ENCODE measurements at places on chromosomes 12 and 14. TPM values are rescaled to one million over a fixed set of nuclear protein-coding genes. Genes with fewer than 3 reads are reported as not detected.
A peak's percentile ranks its signal among the peaks of the same experiment; 100 is the strongest.

DNA sequence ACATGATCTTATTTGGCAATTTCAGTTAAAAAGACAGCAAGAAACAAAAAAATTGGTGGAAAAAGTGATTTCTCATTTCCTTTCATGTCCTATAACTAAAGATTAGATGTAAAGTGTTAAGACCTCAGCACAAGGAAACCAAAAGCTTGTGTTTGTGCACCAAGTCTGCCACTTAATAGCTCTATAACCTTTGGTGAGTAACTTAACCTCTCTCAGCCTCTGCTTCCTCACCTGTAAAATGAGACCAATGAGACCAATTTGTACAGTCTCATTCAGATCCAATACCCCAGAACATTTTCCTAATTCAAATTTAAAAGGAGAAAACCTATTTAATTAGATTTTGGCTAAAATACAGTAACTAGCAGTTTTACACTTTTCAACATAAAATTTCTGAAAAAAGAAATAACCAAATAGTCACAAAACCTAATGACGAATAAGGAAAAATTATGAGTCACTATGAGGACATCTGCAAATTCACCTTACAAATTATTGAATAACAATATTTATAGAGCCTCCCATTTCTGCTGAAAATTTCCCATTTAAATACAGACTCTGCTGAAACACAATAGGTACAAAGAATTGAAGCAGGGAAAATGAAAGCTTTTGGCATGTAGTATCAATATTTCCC lies 71.1 kb downstream of the EPS8 start:
- no peak overlapping the region for H3K27ac ChIP-seq
- H3K4me3 ChIP-seq: no peak overlapping the region
- no peaks in the 10 kb centered on the region for H3K36me3 ChIP-seq
- H3K4me1 ChIP-seq: no peaks in the 10 kb centered on the region
- H3K27me3 ChIP-seq: no peaks in the 10 kb centered on the region

NGB gene
- polyA plus RNA-seq: 0.60 TPM

DNA sequence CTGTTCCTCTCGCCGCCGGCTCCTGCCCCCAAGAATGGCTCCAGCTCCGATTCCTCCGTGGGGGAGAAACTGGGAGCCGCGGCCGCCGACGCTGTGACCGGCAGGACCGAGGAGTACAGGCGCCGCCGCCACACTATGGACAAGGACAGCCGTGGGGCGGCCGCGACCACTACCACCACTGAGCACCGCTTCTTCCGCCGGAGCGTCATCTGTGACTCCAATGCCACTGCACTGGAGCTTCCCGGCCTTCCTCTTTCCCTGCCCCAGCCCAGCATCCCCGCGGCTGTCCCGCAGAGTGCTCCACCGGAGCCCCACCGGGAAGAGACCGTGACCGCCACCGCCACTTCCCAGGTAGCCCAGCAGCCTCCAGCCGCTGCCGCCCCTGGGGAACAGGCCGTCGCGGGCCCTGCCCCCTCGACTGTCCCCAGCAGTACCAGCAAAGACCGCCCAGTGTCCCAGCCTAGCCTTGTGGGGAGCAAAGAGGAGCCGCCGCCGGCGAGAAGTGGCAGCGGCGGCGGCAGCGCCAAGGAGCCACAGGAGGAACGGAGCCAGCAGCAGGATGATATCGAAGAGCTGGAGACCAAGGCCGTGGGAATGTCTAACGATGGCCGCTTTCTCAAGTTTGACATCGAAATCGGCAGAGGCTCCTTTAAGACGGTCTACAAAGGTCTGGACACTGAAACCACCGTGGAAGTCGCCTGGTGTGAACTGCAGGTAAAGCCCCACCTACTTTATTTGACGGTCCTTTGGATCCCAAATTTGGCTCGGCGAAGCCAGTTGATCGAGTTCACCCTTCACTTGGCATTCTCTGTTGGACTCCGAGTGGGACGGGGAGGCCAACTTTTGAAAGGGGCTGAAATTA lies 1.5 kb downstream of the WNK1 start:
- DNase-seq: no peak
- peaks cover 4% of the 10 kb centered on the region for H3K4me1 ChIP-seq
- peak overlapping the region; percentile 79 for H3K4me3 ChIP-seq
- H3K27ac ChIP-seq: no peak overlapping the region
- H3K27me3 ChIP-seq: no peaks in the 10 kb centered on the region
- H3K36me3 ChIP-seq: no peaks in the 10 kb centered on the region

ZFHX2 gene
- polyA plus RNA-seq: 2.7 TPM

DNA sequence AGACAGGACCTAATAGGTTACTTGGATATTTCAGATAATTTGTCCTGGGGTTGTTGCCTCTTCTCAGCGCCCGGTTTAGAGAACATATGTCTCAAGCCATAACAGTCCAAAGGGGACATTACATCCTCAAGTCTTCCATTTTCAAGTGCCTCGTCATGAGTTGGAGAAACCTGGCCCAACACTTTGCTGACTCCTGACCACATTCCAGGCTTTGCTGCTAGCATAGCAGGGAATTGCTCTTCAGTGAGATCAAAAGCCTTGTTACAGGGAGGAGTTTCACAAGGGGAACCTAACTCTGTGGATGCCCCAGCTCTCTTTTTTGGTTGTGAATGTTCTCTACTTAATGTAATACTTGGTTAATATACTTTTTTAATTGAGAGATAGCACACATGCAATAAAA lies 8.2 kb upstream of the MMP19 start:
- H3K27me3 ChIP-seq: no peaks in the 10 kb centered on the region
- H3K4me3 ChIP-seq: no peak overlapping the region
- H3K36me3 ChIP-seq: no peaks in the 10 kb centered on the region
- no peak for DNase-seq

GRCh38 chr12:69415471-69416275 lies 54.5 kb upstream of the FRS2 start:
- no peaks in the 10 kb centered on the region for H3K27me3 ChIP-seq
- H3K36me3 ChIP-seq: no peaks in the 10 kb centered on the region
- peaks cover 2% of the 10 kb centered on the region for H3K4me1 ChIP-seq
- peak overlapping the region; percentile 20 for H3K4me3 ChIP-seq

JPH4 gene
- polyA plus RNA-seq: 35.0 TPM

OVCH1 gene
- not detected for polyA plus RNA-seq

TAS2R42 gene
- polyA plus RNA-seq: not detected

KRT73 gene
- polyA plus RNA-seq: not detected

DNA sequence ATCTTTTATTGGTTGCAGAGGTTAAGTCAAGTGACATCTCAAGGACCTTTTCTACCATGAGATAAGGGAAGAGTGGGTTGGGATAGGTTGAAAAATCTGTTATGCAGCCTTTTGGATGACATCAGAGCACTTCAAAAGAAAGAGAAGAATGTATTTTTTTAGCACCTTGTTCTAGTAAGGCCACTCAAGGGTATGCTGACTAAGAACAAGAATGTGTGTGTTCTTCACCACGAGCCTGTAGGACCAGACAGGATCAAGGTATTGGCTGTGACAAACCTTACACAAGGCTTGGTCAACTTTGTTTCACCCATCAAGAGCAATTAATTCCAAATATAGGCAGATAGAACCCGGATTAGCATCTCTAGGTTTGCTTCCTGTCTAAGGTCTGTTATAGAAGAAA lies 142.5 kb downstream of the SAMD4A start:
- no peak overlapping the region for H3K27ac ChIP-seq
- no peaks in the 10 kb centered on the region for H3K27me3 ChIP-seq
- no peaks in the 10 kb centered on the region for H3K36me3 ChIP-seq
- no peaks in the 10 kb centered on the region for H3K4me1 ChIP-seq

SLCO1B1 gene
- polyA plus RNA-seq: not detected

DNA sequence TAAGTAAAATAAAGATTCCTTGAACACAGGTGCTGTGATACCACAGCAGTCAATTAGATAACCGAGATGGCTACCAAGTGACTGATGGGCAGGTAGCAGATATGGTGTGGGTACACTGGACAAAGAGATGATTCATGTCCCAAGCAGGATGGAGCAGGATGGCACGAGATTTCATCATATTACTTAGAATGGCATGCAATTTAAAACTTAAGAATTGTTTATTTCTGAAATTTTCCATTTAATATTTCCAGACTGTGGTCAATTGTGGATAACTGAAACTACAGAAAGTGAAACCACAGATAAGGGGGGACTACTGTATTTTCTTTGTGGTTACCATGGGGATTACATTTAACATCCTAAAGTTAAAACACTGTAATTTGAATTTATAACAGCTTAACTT lies 7.5 kb upstream of the ZFP36L1 start:
- no peaks in the 10 kb centered on the region for H3K36me3 ChIP-seq
- no peak overlapping the region for H3K27ac ChIP-seq
- H3K4me3 ChIP-seq: no peak overlapping the region
- peaks cover 5% of the 10 kb centered on the region for H3K4me1 ChIP-seq
- no peak for DNase-seq
- no peaks in the 10 kb centered on the region for H3K27me3 ChIP-seq

- no peaks in the 10 kb centered on the region for H3K27me3 ChIP-seq
- no peak for DNase-seq
- no peaks in the 10 kb centered on the region for H3K36me3 ChIP-seq
- H3K4me1 ChIP-seq: no peaks in the 10 kb centered on the region
- H3K27ac ChIP-seq: no peak overlapping the region
These were observed 13.0 kb upstream of the CDKN3 start for GRCh38 chr14:54383835-54384234.

GRCh38 chr12:27782481-27782880 lies 2.4 kb upstream of the MANSC4 start:
- peaks cover 14% of the 10 kb centered on the region for H3K4me1 ChIP-seq
- H3K27me3 ChIP-seq: no peaks in the 10 kb centered on the region
- H3K4me3 ChIP-seq: no peak overlapping the region
- no peak overlapping the region for H3K27ac ChIP-seq
- no peaks in the 10 kb centered on the region for H3K36me3 ChIP-seq
- DNase-seq: no peak

- no peaks in the 10 kb centered on the region for H3K27me3 ChIP-seq
- H3K27ac ChIP-seq: no peak overlapping the region
- H3K4me3 ChIP-seq: no peak overlapping the region
- H3K4me1 ChIP-seq: peaks cover 3% of the 10 kb centered on the region
These were observed 54.3 kb downstream of the DENND5B start for GRCh38 chr12:31536672-31537071.

DNA sequence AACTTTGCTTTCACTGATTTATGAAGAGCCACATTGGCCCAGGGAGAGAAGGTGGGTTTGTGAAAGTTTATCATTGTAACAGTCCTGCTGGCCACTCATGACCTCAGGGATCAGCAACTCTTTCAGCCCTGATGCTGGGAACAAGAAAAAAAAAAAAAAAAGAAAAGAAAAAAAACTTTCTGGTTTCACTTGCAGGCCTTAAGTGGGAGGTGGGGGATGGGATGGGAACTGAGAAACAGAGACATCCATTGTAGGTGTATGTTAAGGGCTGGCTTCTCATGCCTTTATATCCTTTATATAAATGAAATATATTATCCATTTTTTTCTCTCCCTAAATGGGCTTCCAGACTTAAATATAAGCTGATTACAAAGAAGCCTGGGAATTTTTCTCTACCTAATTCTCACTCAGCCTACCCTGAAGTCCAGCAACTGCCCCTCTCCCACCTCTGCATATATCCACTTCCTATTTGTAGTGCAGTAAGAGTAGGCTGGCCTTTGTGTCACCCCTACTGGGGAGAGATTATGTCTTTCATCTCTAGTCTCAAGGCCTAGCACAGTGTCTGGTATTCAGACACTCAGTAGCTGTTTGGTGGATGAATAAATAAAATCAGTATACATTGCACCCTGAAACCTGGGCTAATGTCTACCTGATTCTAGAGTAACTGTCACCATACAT lies 187.1 kb downstream of the KICS2 start:
- H3K36me3 ChIP-seq: no peaks in the 10 kb centered on the region
- no peaks in the 10 kb centered on the region for H3K27me3 ChIP-seq
- no peak overlapping the region for H3K27ac ChIP-seq
- no peak for DNase-seq

DNA sequence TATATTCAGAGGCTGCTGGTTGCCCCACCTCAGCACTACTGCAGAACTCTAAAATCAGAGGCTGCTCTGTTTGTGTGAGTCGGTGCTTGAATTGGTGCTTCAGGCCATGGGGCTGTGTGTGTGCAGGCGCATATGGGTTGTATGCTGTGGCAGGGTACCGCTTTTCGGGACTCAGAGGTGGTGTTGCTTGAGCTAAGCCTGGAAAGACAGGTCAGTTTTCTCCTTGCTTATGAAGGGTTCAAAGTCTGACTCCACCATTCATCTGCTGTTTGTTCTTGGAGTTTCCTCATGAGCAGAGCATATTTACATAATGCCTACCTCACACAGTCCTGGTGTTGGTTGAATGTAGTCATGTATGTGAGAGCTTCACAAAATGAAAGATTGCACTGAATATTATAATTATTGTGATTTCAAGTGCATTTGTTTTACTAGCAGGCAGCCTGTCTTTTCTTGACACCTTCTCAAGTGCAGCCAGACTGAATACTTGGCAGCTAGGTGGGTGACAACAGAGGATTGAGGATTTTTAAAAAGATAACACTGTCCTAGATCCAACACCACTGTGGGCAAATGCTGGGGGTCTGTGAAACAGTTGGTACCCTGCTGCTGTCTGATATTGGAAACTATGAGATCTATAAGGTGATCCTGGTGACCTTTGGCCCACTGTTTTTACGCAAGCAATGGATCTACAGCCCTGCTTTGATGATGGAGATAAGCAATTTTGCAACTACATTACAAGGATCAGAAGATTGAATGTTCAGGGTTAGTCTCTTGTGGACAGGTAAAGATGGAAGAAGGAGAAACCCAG lies 1.0 kb upstream of the ANG start:
- H3K27ac ChIP-seq: no peak overlapping the region
- H3K27me3 ChIP-seq: no peaks in the 10 kb centered on the region
- H3K4me1 ChIP-seq: no peaks in the 10 kb centered on the region
- no peak for DNase-seq
- no peak overlapping the region for H3K4me3 ChIP-seq

DNA sequence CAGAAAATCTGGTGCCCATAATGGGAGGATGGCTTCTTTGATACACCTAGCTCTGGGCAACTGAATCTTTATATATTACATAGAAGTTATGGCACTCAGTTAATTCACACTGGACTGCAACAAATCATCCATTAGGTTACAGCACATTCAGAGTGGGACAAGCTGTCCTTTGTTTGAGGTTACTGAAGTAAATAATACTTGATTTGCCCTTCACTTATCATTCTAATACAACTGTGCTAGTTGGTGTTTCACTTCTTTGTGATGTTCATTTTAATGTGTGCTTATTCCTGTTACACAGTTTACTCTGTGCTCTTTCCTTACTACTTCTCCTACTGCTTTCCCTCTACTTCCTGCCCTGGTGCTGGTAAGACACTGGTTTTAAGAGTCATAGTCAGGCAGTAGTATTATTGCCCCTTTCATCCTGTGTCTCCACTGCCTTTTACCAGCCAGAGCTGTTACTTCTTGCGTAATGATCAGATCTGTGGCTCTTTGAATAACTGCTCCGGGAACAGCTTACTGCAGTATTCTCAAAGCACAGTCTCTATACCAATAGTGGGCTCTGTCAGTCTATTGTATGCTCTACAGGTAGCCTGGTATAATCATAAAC lies 36.4 kb upstream of the GXYLT1 start:
- H3K27ac ChIP-seq: no peak overlapping the region
- no peaks in the 10 kb centered on the region for H3K27me3 ChIP-seq
- H3K4me3 ChIP-seq: no peak overlapping the region
- no peaks in the 10 kb centered on the region for H3K36me3 ChIP-seq

GRCh38 chr12:93460902-93461301 lies 6.4 kb upstream of the MRPL42 start:
- H3K27ac ChIP-seq: no peak overlapping the region
- no peaks in the 10 kb centered on the region for H3K36me3 ChIP-seq
- DNase-seq: no peak
- no peaks in the 10 kb centered on the region for H3K4me1 ChIP-seq
- no peaks in the 10 kb centered on the region for H3K27me3 ChIP-seq

All from H1 (cell line).